ENCODE measurements at places on chromosomes 16 and 17.

DNA sequence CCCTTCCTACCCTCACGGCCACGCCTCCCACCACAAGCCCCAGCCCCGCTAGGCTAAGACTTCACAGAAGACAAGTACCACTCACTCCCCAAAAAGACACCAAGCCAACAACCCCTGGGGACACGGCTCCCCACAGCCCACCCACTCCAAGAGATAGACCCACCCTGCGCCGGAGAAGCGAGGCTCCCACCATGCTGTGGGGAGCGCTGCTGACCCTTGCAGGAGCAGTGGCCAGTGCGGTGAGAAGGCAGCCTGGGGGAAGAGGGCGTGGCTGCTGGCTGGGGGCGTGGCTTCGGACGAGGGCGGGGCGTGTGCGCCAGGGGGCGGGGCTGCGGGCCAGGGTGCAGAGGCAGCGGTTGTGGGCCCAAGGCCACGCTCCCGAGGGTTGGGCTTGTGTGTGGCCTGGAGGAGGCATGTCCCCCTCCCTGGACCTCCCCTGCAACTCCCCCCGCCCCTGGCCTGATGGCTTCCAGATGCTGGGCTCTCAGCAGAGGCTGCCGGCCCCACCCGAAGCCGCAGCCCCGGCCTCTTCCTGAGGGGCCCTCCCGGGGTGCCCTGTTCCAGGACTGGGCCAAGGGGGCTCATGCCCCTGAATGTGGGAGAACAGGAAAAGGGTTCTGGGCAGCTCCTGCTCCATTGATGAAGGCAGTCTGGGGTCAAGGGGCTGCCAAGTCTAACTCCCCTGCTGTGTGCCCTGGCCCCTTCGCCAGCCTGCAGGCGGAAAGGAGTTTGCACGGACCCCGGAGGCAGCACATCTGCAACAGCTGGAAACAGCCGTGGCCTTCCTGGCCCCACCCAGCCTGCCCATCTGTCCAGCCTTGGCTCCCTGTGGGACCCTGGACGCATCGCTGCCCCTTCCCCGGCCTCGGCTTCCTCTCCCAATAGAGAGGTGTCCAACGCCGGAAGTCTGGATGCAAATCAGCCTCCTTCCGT lies 9.1 kb downstream of the TFAP4 start:
- no peak for DNase-seq

- DNase-seq: no peak
Observed at GRCh38 chr17:43891851-43892646, 15.3 kb downstream of the MPP2 start.

GRCh38 chr17:3982541-3983017 lies 18.3 kb upstream of the ATP2A3 start:
- no peak for DNase-seq

GRCh38 chr16:31441956-31442355 lies 633 bp downstream of the ZNF843 start:
- no peak for DNase-seq

GRCh38 chr16:57115514-57116182 lies 23.3 kb downstream of the CPNE2 start:
- peak; percentile 8 for DNase-seq

DNA sequence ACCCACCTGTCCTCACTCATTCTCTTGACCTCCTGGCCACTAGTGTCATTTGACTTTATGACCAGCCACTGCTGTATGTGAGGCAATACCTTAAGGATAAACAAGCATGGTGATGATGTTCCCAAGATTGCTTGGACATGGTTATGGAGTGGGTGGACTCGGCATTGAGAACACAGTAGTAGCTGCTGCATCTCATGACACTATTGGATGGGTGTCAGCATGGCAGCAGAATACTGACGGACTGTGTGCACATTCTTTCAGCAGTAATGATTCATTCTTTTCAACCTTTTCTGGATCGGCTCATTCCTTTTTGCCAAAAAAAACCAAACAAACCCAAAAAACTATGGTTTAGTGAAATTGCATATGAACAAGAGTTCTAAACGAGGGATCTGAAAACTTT lies 13.5 kb downstream of the SPECC1 start:
- DNase-seq: no peak

DNA sequence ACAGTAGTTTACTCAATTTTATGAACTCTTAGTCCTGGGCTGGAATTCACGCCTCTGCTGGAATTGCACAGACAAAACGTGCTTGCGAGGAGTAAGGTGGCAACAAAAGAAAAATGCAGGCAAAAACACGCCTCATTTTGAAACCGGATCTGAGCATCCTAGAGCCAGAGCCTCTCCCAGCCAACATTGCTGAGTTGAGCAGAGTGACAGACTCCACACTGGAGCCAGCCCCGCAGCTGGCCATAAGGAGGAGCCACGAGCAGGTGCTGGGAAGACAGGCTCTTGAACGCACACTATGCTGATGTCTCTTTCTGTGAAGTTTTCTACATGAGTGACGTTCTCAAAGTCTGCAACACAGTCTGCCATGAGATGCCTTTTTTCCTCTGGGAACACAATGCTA lies 14.6 kb upstream of the HSBP1 start:
- no peak for DNase-seq

GRCh38 chr16:71965223-71965622 lies 35.0 kb downstream of the PKD1L3 start:
- DNase-seq: no peak

- no peak for DNase-seq
Observed at GRCh38 chr17:62871291-62871690, 63.2 kb upstream of the MARCHF10 start.

DNA sequence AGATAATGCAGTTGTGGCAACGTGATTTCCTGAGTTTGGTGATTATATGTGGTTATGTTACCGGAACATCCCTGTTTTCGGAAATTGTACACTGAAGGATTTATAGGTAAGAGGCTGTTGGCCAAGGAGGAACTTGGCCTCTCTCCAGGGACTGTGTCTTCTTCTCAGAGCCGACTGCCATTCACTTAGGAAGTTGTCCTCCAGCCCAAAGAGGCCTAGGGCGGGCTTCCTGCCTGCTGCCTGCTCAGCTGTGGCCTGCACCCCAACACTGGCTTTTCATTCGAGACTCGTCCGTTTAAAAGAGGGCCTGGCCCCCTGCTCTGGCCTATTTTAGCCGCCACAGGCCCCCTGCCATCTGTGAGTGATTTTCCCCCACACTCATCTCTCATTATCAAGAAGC lies 64.3 kb downstream of the ZDHHC7 start:
- no peak for DNase-seq
